Stimulated activated CD4-positive, alpha-beta T cell treated with anti-CD3 and anti-CD28 coated beads, Interleukin-4, amount 100 ng/mL, for 48 hours (primary cell): ENCODE measurements at places on chromosomes 1 and 21.

GRCh38 chr1:235068158-235069121, 60.2 kb downstream of the TOMM20 start:
- no peak for DNase-seq

DNA sequence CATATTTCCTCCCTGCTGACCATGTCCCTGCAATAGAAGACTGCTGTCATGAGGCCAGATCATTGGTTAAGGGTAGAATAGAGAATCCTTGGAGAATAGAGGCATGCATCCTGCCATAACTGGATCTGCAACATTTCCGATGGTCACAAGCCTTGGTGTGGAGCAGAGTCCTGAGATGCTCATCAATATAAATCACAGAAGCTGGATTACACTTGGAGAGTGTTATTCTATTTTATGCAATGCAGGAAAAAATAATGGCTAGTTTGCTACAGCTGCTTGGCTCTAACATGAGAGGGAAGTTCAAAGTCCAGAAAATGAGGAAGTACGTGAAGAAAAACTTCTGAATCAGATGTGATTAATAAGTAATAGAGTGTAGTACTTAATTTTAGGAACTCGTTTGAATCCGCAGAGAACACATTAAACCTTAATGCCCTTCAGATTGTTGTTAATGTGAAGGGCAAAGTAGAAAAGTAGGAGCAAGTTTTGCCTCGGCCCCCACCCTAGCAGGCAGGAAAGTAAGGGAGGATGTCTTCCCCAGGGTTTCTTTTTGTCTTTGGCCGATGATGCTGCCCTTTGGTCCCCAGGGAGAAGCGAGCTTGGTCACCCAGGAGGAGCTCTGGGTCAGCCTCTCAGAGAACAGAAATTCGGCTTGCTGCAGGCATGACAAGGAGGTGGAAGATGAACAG, 59.5 kb downstream of the KCNK1 start:
- no peak for DNase-seq

GRCh38 chr1:80066060-80066459, 1059.5 kb upstream of the ADGRL4 start:
- DNase-seq = no peak

- DNase-seq = no peak
Measured at GRCh38 chr1:19165501-19165900, 44.6 kb downstream of the UBR4 start.

DNA sequence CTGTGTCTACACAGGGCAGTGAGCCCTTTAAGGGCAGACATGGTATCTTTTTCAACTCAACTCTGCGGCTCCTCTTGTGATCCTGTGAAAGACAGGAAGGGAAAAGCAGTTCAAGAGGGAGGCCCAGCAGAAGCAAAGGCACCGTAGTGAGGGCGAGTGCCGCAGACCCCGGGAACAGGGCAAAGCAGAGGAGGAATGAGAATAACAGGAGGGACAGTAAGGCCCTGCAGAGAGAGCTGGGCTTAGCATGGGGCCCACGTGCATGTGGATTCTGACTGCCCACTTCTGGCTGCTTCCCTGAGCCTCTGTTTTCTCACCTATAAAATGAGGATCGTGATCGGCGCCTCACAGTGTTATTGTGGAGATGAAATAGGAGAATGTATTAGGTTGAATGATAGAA, 409.3 kb downstream of the PTPRU start:
- DNase-seq = no peak

- DNase-seq = no peak
Measured at GRCh38 chr1:230750986-230751625, 3.9 kb downstream of the CAPN9 start.

DNA sequence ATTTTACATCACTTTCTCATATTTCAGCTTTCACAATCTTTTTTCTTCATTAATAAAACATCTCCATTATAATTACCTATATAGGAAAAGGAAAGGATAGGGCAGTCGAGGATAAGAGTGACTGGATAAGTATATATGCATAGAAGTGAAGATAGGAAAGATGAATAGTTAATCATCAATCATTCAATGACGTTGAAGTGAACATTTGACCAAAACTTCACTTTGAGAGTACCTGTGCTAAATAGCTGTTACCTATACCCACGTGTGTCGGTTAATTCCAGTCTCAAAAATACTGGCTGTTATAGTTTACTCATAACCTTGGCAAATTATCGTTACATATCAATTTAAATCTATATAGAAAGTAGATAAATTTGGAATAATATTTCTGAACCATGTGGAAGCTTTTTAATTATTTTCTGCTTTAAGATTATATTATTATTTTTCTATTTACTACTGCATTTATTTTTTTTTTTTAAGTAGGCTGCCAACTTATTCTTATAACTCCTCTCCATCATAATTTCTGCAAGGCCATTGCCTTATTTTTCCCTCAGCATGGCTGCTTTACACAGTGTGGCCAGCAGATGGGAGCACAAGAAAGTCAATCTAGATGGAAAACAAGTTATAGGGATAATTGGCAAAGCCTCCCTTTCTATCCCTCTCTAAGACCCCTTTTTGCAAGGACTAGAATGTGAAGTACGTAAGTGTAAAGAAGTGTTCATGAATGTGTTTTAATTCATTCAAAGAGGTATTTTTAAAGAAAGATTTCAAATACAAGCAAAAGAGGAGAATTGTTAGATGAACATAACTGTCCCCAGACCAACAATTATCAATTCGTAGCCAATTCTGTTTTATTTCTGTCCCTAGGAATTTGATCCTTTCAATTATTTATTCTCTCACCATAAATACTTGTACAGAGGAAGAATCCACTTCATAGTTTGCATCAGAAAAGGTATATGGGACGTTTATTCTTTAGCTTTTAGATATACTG, 290.4 kb downstream of the KCNT2 start:
- DNase-seq = no peak

- DNase-seq = no peak
Measured at GRCh38 chr1:29629814-29630516, 393.6 kb downstream of the PTPRU start.

DNA sequence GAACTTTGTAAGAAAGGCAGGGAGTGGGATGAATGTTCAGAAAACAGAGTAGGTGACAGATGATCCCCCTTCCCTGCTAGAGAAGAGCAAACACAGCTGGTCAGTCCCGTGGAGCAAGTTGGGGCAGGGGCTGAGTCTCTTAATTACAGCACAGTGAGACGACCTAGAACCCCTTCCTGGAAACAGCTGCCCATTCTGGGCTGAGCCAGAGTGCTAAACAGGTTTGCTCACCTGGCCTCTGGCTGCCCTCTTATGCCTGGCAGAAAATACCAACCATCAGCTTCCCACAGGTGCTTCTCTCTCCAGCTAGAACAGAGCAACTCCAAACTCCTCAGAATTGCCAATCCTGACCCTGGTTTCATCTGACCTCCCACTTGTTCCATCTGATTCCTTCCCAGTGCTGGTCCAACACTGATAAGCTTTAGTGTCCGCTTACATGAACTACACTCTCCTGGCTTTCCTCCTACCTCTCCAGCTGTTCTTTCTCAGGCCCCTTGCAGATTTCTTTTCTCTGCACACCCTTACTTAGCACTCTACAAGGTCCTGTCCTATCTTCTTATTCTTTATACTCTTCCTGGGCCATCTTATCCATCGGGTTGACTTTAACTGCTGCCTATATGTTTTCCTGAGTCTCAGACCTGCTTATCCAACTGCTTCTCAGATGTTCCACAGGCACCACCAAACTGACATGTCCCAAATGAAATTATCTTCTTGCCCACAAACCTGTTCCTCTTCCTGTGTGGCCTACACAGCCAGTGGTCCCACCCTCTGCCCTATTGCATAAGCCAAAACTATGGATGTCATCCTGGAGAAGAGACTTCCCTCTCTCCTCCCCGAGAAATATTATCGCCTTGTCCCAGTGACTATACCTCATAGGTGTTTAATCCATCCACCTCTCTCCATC, 22.6 kb upstream of the COL9A2 start:
- no peak for DNase-seq

DNA sequence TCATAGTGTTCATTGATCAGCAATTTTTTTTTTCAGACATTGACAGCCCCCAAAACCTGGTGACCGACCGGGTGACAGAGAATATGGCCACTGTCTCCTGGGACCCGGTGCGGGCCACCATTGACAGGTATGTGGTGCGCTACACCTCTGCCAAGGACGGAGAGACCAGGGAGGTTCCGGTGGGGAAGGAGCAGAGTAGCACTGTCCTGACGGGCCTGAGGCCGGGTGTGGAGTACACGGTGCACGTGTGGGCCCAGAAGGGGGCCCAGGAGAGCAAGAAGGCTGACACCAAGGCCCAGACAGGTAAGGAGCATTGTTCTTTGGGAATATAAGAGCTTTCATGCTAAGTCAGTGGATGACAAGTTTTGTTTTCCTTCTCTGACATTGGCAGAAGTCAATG, 49.3 kb downstream of the TNN start:
- no peak for DNase-seq

DNA sequence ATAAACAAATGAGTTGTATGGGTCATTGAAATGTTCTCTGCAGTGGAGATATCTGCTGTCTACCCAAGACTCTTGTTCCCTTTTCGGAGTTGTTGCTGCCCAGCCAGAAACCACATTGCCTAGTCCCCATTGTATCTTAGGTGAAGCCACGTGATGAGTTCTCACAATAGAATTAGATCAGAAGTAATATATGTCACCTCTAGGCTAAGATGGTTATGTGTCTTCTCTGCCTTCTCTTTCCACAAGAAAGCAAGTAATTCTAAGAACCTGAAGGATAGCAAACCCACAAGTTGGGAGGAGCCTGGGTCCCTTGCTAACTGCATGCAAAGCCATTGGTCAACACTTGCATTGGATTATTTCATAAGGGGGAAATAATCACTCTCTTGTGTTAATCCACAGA, 76.6 kb downstream of the ADCY10 start:
- DNase-seq = no peak

- DNase-seq = peak; percentile 97
Measured at GRCh38 chr1:27044613-27045151, 32.0 kb upstream of the TENT5B start.

GRCh38 chr1:177219554-177220458, 49.0 kb downstream of the BRINP2 start:
- DNase-seq = no peak

- no peak for DNase-seq
Measured at GRCh38 chr1:2231532-2232254, 3.6 kb downstream of the SKI start.

GRCh38 chr1:246320286-246320685, 186.8 kb downstream of the SMYD3 start:
- no peak for DNase-seq

- DNase-seq = no peak
Measured at GRCh38 chr1:93979040-93979717, 69.9 kb upstream of the GCLM start.

GRCh38 chr1:31073044-31073443, 7.5 kb upstream of the PUM1 start:
- no peak for DNase-seq

GRCh38 chr1:104195395-104195794, 445.7 kb downstream of the AMY1C start:
- DNase-seq = no peak

DNA sequence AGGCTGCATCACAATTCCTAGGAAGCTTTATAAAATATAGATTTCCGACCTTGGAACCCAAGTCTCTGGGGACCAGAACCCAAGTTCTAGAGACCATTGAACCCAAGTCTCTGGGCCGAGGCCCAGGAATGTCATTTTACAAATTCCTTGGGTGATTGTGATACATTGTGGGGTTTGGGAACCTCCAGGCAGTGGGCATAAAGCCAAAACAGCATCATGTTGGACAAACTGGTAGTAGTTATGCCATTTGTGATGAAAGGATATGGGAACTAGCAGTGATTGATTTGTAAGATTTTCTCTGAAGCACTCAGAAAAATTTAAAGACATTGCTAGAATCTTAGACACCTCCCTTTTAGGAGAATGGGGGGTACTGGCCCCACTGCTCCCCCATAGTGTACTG, 160.2 kb downstream of the HIVEP3 start:
- no peak for DNase-seq

DNA sequence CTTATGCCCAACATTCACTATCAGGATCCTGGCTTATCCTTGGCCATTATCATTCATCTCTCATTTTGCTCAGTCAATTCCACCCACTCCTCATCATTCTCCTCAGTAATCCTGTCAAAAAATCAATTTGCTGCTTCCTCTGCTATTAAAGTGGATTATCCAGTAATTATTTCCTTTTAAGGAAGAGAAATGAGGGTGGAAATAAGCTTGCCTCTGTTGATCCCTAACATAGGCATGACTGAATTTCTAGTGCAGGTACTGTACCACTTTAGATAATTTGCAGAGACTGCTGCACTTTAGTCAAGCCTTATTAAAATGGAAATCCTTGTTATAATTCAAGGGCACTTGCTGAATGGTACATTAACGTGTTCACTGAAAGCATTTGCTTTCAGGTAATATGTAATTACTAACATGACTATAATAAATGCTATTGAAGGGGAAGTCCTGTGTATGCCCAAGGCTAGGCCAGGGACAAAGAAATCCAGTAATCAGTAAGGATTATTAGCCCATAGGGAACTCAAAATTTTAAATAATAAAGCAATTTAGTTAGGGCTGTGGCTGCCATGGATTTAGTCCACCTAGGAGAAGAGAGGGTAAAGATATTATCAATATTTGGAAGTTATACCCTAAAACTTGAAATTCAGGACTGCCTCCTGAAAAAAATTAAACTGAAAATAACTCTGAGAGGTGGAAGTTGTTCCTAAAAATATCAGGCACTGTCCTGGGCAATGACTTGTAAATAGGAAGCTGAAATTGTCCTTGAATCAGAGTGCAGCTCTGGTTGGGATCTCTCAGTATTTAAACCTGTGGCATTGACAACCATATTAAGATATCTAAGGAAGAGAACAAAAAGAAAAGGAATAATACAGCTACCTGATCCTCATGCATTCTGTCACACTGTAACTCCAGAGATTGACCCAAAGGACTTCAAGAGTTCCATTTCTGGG, 43.4 kb downstream of the RGS2 start:
- DNase-seq = no peak

DNA sequence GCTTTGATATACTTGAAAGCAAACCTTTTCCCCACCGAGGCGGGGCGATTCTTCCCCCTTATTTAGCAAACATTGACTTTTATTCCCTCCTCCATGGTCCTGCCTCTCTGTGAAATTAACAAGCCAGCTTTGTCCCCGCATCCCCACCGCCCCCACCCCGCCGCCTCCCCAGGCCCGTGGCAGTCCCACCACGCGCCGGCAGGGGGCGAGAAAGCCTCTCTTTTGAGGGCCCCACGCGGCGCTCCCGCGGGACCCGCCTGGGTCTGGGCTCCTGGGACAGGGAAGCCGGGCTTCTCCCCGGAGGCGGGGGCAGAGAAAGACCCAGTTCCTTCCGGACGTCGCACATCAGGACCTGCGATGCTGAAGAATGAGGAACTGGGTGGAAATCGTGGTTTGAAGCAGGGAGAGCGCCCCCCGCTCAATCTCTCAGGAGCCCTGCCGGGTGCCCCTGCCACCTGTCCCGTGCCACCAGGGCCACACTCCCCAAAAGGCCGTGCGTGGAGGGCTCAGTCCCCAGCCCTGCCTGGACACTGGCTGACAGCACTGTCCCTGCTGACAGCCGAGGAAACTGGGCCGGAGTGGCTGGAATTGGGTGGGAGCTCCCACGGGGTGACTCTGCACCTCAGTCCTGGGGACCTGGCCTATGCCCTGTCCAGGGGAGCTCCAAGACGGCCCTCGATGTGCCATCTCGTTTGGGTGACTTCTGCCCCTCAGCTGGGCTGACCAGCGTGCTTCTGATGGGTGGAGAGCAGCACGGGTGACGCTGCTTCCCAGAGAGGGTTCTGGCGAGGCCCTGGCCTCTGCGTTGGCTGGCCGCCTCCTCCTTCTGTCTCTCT, 8.6 kb upstream of the ACTRT2 start:
- peak; percentile 65 for DNase-seq
